Heart right ventricle (tissue), 16 donors: ENCODE measurements at places on chromosomes 11 and 22. TPM values are rescaled to one million over a fixed set of nuclear protein-coding genes. Genes with fewer than 3 reads are reported as not detected.

DNA sequence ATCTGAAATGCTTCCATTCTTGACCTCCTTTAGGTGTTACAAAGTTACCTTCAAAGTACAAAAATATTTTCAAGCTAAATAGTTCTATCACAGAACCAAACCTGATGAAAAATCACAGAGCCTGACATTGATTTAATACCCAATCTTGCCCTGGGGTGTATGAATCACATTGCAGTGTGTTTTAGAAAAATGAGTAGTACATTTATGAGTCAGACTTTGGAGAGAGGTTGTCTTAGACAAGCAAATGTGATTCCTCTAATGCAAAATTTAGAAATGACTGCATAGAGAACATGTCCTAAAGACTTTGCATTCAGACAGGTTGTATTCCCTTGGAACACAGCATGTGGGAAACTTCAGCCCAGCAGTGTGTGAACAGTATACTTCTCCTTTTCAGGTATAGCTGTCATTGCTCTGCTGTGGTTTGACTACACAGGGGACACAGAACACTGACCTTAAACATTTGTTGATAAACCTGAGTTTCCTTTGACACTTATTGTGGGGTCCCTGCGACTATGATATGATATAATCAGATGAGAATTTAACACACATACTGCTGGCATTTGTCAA lies 972.1 kb downstream of the JRKL start:
- DNase-seq, result no peak

DNA sequence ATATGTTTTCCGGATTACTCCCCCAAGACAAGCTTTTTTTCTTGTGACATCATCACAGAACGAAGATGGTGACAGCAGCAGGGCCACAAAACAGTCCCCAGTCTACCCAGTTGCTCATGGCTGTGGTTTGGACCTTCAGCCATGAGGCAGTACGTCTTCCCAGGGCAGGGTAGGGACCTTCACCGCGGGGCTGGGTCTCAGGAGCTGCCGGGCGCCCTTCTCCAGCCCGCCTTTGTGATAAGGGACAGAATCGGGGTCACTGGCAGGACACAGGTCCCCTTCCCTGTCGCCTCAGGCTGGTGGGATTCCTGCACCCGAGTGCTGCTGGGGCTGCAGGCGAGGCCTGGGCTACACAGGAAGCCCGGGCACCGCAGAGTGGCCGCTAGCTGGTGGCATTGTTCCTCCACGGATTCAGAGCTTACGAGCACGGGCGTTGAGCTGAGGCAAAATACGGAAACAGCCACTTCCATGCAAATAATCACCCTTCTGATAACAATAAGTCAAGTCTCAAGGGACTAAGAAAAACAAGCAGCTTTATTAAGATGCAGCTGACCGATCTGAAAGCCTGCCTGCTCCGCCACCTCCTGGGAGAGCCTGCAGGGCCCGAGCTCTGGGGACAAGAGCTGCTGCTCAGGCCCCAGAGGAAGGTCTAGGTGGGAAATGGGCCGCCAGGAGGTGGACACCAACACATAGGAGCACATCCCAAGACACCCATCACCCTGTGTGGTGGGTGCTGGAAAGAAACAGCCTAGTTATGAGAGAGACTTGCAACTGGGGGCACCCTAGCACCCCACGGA lies 12.3 kb downstream of the TBX1 start:
- DNase-seq, result no peak

GRCh38 chr11:8383227-8383626 lies 119.5 kb upstream of the LMO1 start:
- no peak for DNase-seq

GRCh38 chr11:85922367-85922766 lies 67.2 kb downstream of the CCDC83 start:
- no peak for DNase-seq

GRCh38 chr11:67644042-67644441 lies 4.5 kb upstream of the TBX10 start:
- DNase-seq, result no peak

DNA sequence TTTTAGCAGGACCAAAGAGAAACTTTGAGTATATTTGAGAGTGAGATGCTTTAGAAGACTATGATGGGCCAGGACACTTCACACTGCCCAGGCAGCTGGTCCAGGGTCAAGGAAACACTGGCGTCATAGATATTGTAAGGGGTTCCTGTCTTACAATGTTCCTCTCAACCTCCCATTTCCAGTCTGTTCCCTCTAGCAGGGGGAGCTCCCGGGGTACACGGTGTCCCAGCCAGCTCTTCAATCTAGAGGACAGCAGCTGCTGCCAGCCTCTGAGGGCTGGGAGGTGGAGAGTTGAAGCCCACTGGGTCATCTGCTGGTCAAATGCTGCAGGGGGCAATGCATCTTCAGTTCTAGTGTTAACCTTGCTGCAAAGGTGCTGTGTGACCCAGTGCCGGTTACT lies 40.7 kb upstream of the TIMP3 start:
- no peak for DNase-seq

- peak; percentile 15 for DNase-seq
Measured at GRCh38 chr11:94272738-94273313, 31.6 kb upstream of the IZUMO1R start.

DNA sequence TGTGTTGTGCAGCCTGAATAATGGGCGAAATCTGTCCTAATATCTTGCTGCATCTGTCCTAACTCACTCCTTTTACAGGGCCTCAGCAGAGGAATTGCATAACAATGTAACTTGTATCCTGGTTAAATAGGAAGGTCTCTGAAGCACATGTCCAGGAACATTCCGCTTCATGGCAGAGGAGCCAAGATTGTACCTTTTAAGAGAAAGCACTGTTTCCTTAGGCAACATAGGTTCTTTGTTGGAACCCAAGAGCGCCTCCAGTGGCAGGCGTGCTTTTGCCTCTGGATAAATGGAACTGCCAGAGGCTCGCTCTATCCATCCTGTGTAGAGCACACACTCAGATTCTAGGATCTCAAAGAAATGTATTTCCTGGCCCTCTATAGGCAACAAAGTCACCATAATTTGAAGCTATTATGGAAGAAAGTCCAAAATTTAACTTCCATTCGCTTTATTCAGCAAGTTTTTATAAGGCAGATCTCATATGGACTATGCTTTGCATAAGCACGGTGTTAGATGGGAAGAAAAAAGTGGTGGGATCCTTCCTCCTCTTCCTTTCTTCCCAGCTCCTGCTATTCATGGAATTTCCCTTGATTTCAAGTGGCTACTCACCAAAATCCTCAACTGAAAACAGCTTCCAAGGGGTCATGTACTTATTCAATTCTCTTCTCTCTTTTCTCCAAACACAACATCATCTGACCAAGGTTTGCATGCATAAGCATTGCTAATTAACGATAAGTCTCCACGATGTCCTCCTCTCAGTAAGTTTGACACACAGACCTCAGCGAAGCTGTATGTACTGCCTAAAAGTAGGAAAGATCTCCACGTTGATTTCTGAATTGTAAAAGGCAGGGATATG lies at the start of gene BLID:
BLID (minus strand) TSS at position 692 of the 856 bp plus-strand sequence; CDS start at position 399, 293 bp downstream.
- DNase-seq, result no peak

DNA sequence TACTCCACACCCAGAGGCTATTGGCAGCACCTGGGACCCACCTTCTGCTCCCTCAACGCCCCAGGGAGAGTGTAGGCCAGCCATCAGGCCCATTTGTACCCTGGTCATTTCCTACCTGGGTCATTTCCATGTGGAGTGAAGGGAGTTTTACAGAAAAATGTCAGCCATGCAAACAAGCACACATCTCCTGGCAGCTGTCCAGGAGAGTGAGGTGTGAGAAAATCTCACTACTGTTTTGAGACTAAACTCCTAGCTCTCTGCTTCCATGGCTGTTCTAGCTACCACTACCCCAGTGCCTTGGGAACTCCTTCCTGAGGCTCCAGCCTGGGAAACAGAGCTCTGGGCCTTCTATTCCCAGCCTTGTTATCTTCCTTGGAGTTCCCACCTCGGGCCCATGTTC lies 2.8 kb upstream of the TMPRSS13 start:
- DNase-seq, result no peak

DNA sequence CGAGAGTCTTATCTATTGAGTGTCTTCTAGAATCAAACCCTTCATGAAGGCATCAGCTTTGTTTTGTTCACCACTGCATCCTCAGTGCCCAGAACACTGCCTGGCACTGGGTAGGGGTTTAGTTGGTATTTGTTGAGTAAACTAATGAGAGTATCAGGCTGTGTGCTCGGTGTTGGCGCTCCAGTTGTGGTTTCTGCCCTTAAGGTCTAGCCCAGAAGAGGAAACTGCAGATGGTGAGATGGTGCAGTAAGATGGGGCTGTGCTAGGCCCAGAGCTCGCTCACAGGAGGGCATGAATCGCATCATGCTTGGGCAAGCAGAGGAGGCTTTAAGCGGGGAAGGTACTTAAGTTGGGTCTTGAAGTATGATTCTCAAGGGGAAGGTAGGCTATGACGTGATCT lies 97.2 kb downstream of the FBXO7 start:
- DNase-seq, result no peak

DNA sequence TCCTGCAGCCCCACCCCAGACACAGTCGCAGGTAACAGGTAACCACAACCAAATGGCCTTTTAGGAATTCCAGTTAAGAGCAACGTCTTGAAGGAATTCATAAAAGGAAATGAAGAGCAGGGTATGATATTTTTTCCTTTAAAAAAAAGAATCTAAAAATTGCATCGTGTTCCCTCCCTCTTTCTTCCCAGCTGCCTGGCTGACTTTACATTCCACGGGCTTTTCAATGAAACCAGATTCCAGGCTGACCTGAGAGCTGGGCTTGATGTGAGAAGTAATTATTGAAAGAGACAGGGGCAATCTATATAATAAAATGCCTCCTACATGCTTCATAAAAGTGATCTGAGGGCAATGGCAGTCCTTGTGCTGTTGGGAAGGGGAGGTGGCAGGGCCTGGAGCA lies 57.3 kb upstream of the EIF3D start:
- DNase-seq, result no peak

DNA sequence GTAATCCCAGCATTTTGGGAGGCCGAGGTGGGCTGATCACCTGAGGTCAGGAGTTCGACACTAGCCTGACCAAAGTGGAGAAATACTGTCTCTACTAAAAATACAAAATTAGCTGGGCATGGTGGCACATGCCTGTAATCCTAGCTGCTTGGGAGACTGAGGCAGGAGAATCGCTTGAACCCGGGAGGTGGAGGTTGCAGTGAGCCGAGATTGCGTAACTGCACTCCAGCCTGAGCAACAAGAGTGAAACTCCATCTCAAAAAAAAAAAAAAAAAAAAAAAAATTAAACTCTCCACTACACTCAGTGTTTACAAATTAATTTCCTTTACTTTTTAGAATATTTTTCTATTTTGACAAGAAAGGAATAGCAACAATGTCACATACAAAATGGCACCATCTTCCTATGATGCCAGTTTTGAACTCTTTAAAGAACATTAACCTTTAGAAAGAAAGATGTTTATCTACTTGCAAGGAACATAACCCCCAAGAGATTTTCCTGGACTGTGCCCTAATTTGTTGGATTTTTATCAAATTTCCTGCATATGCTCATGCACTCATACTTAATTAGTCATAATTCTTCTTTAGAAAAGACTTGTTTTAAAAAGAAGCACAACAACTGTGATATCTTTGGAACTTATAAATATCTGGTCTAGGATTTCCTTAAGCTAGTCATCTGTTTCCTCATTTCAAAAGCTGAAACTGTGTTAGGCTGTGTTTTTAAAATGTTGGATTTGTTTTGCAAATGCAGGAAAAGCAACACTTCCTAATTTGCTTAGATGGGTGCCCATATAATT lies 22.6 kb upstream of the HIPK3 start:
- DNase-seq, result no peak

DNA sequence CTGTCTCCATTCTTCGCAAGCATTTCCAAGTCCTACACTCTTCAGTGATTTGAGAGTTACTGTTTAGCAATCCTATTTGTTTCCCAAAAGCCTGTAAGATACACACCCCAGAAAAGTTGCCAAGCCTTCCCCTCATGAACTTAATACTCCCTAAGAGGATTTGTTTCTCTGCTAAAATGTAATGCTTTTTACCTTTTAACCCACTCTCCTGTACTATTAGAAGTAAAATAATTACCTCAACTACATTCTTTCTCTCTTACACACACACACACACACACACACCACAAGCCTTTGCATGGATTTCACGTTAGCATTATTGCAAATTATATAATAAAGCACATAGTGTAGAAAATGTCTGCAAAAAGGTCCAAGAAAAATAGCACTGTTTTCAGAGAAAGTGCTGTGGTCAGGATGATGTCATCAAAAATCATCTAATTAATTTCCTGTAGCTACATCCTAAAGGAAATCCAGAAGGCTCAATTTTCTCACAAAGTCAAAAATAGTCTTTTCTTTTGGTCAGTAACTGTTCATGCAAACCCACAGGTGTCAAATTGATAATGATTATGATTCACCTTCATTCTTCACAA lies 364.1 kb upstream of the PITPNB start:
- DNase-seq, result peak; percentile 8

DNA sequence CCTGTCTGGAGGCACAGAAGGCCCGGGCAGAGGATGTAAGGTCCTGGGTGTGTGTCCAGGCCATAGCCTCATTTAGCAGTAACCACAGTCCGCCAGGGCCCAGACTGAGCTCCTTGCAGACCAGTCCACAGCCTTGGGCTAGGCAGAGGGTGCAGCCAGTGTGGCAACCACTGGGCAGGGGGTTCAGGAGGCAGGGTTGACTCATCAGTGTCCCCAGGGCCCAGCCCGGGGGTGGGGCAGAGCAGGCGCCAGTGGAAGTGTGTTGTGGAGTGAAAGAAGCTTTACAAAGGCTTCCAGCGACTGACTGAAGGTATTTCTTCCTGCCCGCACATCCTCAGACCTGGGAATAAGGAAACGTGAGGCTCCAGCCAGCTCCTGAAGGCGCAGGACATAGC lies 27.7 kb upstream of the WNT11 start:
- peak; percentile 16 for DNase-seq

DNA sequence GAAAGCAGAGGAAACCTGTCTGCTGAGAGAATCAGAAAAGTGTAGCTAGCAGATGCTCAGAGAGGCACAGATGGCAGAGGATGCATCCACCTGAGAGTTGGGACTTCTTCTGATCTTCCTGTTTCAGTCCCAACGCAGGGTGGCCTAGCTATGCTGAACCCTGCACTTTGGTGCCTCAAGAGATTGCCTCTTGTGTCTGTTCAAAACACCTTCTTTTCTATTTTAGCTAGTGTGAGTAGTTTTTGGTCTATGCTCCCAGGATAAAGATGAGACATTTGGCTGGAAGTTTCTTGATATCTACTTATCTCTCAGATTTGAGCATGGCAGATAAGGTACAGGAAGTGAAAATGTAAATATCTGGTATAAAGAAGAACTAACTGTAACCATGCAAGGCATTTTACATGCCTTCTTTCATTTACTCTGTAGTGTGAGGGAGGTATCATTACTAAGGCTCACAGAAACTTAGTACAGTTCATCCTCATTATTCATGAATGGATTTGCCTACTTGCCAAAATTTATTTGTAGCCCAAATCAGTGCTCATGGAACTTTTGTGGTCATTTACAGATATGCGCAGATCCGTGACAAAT lies 47.0 kb upstream of the PSMA1 start:
- DNase-seq, result no peak

GRCh38 chr11:2436521-2437031 lies 7.7 kb downstream of the TRPM5 start:
- DNase-seq, result no peak

MPZL3 gene
- 1.7 TPM for polyA plus RNA-seq

ESAM gene
- 47.2 TPM for polyA plus RNA-seq

OLFML1 gene
- polyA plus RNA-seq, result 4.4 TPM

APOBEC3A gene
- 0.22 TPM for polyA plus RNA-seq

KDM4E gene
- not detected for polyA plus RNA-seq

TRIM22 gene
- 8.1 TPM for polyA plus RNA-seq
